BJ (cell line): ENCODE measurements at places on chromosomes 3 and 15.

GRCh38 chr15:48887144-48887543 lies 9.2 kb downstream of the EID1 start:
- DNase-seq, result no peak

DNA sequence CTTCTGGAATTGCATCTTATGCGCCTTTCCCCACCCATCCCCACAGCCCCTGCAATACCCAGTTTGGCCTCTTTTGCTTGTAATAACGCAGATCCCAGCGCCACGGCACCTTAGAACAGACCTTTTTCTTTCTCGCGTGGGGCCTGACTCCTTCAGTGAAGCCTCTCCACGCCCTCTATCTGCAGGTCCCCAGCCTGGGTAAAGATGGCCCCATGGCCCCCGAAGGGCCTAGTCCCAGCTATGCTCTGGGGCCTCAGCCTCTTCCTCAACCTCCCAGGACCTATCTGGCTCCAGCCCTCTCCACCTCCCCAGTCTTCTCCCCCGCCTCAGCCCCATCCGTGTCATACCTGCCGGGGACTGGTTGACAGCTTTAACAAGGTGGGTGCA lies 594 bp downstream of the CRELD1 start:
- DNase-seq, result no peak

- no peak for DNase-seq
These were observed 174.5 kb downstream of the MEIS2 start for GRCh38 chr15:36925653-36926426.

GRCh38 chr3:190094160-190094718 lies 26.5 kb downstream of the P3H2 start:
- no peak for DNase-seq

DNA sequence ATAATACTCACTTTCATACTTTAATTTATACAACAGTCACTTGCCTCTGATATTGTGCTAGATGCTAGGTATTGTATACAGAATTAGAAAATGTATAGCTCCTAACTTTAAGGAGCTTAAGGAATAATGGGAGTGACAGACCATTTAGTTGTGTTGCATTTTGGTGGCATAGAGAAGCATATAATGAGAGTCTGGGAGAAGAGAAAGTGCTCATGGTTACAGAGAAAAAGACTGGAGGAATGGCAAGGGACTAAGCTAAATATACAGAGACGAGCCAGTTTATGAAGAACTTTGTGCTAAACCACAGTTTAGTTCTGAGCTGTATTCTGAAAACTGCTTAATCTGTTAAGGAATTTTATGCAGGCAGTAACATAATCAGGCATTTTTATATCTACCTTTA lies 6.4 kb downstream of the RNF13 start:
- no peak for DNase-seq

DNA sequence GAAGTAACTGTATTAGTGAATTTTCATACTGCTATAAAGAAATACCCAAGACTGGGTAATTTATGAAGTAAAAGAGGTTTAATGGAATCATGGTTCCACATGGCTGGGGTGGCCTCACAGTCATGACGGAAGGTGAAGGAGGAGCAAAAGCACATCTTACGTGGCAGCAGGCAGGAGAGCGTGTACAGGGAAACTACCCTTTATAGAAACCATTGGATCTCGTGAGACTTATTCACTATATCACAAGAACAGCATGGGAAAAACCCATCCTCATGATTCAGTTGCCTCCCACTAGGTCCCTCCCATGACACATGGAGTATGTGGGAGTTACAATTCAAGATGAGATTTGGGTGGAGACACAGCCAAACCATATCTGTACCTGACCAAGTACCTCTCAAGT lies 812.3 kb upstream of the ALCAM start:
- DNase-seq, result no peak

GRCh38 chr3:186083746-186084145 lies 25.1 kb downstream of the ETV5 start:
- DNase-seq, result no peak
